ENCODE measurements at places on chromosomes 4 and X.
A peak's percentile ranks its signal among the peaks of the same experiment; 100 is the strongest.

- no peak for DNase-seq
These were observed 115.0 kb downstream of the TRIML1 start for GRCh38 chr4:188254211-188254610.

GRCh38 chr4:126265888-126266287 is 951.1 kb downstream of the FAT4 start:
- DNase-seq = no peak

DNA sequence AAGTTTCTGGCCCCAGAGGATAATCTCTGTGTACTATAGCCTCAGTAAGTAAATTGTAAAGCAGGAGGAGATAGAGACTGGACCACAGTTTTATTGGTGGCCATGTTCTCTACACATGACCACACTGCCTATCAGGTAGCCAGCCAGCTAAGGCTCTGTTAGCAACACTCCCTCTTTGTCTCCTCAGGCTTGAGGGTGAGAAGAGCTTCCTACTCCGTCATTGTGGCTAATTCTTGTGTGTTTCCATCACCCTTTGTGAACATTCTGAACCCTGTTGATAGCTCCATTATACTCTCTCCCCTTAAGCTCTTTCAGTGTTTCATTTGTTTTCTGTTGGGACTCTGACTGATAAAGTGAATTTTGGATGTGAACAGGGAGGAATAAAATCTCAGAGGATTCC is 233.4 kb downstream of the CFAP299 start:
- no peak for DNase-seq

- DNase-seq = no peak
These were observed 148.5 kb downstream of the PPP3CA start for GRCh38 chr4:101198682-101199339.

- no peak for DNase-seq
These were observed 237.1 kb upstream of the NUDT6 start for GRCh38 chr4:123159479-123159878.

DNA sequence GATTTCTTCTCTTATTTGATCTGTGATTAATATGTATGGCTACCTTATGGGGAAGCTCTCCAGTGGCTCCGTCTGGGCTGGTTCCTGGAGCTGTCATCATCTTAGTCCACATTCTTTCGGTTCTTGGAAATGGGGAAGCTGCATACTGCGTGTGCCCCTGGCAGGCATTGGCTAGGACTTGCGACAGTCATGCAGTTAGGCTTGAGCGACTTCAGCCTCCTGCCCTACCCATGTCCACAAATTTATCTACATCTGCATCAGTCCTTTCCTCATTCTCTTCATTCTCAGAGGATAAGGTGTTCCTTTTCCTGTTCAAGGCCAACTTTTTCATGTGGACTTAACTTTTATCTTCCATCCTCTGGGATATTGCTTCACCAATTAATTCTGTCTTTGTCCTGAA is 214.2 kb downstream of the RELL1 start:
- DNase-seq = no peak

GRCh38 chr4:16884673-16885460 is 13.6 kb downstream of the LDB2 start:
- DNase-seq = no peak

GRCh38 chrX:15349046-15349445 is 13.7 kb upstream of the PIGA start:
- peak; percentile 51 for DNase-seq

- DNase-seq = peak; percentile 24
These were observed 121.2 kb upstream of the PDLIM3 start for GRCh38 chr4:185656467-185656931.

DNA sequence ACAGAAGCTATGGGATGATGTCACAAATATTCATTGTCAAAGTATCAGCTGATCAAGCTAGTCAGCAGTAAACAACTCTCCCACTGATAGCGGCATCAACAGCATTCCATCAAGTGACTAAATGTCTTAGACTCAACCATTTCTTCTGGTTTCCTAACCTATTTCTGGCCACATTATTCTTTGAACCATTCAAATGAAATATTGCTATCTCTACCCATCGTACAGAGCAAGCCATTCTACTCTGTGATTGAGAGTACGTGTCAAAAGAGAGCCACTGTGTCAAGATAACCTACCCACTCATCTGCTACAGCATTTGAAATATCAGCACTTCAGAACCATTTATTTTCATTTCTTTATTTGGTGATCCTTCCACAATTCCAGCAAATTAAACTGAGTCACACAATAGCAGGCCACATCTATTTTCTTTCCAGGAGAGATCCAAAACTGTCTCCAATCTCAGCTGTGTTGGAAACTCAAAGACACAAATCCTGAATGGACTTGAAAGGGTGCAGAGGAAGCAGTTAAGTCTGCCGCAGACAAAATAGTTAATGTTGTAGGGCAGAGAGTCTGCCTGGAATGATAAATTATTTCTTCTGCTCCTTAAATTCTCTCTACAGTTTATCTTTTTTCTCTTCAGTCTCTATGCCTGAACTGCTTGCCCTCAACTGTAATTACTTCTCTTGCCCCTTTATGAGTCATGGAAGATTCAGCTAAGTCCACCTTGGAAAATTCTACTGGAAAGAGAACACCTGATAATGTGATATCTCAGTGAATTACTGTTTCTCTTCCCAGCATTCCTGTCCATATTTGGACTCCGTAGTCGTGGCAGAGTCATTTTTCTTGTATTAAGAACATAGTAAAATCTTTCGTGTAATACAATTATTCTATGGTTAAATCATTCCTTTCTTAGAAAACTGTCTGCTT is 364.8 kb downstream of the PDGFC start:
- no peak for DNase-seq

DNA sequence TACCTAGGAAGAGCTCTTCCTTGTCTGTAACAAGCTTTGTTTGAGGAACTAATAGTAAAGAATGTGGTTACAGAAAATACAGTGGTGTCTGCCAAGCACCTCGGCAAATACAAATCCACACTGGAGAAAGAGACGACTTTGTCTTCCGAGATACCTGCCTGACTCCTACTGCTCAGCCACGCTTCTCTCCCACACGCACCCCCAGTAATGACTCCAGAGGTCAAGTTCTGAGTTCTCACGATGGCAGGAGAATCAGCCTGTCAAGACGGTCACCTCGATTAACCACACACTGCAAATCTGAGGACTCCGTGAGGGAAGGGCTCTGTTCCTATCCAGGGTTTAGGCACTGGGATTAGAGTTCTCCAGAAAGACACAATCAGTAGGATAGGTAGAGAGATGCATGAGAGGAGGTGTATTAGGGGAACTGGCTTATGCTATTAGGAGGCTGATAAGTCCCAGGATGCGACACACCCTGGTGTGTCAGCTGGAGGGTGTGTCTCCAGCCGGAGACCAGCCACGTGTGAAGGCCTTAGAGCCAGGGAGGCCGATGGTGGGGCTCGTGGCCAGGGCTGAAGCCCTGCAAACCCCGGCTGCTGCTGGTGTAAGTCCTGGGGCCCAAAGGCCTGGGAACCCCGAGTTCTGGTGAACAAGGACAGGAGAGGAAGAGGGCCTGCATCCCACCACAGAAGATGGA is 8.4 kb upstream of the TRIML2 start:
- DNase-seq = no peak

- DNase-seq = no peak
These were observed 4.1 kb downstream of the ABCB7 start for GRCh38 chrX:75151827-75152592.

DNA sequence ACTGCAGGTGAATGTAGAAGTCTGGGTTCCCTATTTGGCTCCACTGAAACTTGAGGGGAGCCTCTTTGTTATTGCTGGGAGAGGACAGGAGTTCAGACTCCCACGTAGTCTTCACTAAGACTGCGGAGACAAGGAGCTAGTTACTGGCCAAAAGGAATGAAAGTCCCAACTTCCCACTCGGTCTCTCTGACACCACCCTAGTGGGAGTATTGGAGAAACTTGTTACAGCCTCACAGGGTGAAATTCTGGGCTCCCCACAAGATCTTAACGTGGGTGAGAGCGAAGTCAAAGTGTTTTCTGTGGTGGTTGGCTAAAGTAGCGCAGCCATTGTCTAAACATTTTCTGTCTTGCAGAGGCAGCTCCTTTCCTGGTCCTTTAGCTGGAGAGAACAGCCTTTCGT is 13.5 kb downstream of the MYOZ2 start:
- no peak for DNase-seq

DNA sequence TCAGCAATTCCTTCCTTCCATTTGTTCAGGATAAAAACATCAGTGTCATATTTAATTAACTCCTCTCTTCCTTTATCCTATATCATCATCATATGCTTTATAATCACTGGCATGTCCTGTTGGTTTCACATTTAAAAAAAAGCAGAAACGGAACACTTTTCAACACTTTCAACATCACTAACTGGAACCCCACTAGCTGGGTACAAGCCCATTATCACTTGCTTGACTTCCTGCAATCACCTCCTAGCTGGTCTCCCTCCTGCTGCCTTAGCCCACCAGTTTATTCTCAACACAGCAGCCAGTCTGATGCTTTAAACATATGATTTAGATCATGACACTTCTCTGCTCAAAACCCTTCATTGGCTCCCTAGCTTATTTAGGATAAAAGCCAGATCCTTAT is 116.4 kb upstream of the LSM6 start:
- no peak for DNase-seq

DNA sequence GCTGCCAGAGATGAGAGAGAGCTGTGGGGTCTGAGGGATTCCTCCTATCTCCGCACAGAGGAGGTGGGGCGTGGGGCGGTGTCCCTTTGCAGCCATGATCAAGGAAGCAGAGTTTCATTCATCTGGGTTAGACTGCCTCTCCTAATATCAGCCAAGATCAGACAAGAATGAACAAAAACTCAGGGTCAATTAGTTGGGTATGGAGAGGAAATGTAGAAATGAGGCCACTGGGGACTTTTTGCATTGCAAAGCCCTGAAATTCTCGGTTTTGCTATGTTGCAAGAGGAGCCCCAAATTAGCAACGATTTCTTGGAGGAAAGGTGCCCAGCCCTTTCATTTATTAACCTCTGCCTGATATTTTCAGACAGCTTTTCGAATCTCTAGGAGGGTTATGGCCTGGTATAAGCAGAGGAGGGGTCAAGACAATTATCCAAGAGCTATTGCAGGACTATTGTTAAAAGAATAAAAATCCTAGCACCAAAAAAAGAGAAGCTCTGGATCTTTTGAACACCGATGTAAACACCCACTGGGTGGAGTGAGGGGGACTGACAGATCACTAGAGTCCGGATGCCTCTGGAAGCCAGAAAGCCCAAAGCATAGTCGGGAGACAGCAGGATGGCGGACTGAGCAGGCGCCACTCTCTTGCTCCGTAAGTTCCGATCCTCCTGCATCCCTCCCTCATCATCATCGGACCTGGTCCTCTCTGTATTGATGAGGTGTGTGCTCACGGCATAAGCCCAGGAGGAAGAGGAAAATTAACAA is 34.4 kb upstream of the ACSL1 start:
- no peak for DNase-seq

- peak; percentile 55 for DNase-seq
These were observed 16.6 kb downstream of the S100G start for GRCh38 chrX:16666541-16666940.

GRCh38 chrX:103099691-103100090 is 6.7 kb upstream of the NXF3 start:
- no peak for DNase-seq

GRCh38 chrX:13293700-13294099 is 26.2 kb downstream of the ATXN3L start:
- DNase-seq = no peak

- DNase-seq = no peak
These were observed 71.2 kb downstream of the MSX1 start for GRCh38 chr4:4930677-4931076.

- no peak for DNase-seq
These were observed 287.6 kb downstream of the PAPSS1 start for GRCh38 chr4:107432451-107432850.

GRCh38 chr4:122489061-122489460 is 32.5 kb upstream of the IL2 start:
- DNase-seq = no peak

DNA sequence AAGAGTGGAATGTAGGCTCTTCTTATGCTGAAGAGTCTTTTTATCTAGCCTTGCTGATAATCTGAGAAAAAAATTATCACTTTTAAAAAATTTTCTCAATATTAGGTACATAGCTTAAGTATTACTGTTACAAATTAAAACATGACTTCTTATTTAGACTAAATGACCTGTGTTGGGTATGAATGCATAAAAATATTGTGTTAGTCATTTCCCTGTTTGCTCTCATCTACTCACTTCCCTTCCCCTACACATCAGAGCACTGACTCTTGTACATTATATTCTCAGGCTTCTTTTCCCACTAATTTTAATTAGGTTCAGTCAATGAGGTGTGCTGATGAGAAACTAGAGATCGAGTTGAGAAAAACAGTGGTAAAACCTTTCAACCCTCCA is 881.0 kb downstream of the PCDH18 start:
- DNase-seq = no peak

DNA sequence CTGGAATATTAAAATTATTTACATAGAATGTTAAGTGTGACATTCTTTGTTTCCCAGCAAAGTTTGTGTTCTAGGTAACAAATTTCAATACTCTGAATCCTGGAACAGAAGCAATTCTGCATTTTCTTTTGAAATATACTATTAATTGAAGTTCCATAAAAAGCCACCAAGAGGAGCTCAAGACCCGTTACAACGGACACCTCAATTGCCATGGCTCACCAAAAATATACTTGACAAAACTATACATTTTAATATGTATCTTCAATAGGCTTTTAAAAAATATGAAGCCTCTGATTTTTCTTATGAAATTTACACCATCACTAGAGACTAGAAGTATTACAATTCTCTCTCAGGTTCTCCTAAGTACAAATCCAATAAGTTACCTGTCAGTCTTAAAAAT is 111.4 kb downstream of the NYX start:
- DNase-seq = peak; percentile 6

DNA sequence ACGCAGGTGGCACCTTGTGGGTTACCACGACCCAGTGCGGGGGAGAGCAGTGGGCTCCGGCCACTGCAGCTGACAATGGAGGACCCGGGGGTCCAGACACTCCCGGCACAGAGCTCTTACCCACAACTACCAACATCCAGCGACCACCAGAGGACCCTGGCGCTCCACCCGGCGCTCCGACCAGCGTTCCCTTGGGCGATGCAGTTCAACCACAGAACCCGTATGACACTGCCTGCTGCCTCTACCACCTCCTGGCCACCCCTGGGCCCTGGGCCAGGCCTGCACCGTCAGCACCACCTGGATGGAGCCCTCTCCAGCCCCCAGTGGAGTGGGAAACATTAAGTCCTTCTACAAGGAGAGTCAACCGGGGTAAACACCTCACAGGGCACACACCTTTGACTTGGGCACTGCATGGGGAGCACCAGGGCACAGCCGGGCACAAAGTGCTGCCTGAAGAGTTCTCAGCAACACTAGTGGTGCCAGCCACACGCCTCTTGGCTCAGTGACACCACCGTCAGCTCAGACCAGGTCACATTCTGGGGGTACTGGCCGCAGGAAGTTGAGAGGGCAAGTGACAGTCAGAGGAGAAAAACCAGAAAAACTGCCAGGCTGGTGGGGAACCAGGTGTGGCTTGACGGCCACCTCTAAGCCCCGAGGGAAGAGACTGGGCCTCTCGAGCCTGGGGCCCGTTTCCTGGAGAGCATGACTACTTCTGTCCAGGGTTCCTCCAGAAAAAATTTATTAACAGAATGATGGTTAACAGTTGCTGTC is 2.6 kb downstream of the CTBP1 start:
- DNase-seq = peak; percentile 34

Measured in AG08396 (cell line).